CD4-positive, CD25-positive, alpha-beta regulatory T cell (primary cell): ENCODE measurements at places on chromosomes 2 and 18. TPM values are rescaled to one million over a fixed set of nuclear protein-coding genes. Genes with fewer than 3 reads are reported as not detected.

The RAB27B gene
- 8.5 TPM for total RNA-seq

GRCh38 chr2:19346983-19347618, 11.3 kb downstream of the OSR1 start:
- DNase-seq = no peak
- H3K4me3 ChIP-seq = peak overlapping the region; percentile 70
- no peaks in the 10 kb centered on the region for H3K36me3 ChIP-seq
- peaks cover 20% of the 10 kb centered on the region for H3K27me3 ChIP-seq

GRCh38 chr2:107595749-107596148, 230.9 kb upstream of the RGPD4 start:
- DNase-seq = no peak
- no peaks in the 10 kb centered on the region for H3K27me3 ChIP-seq
- no peak overlapping the region for H3K27ac ChIP-seq
- no peaks in the 10 kb centered on the region for H3K4me1 ChIP-seq
- H3K36me3 ChIP-seq = no peaks in the 10 kb centered on the region

The NPPC gene
- total RNA-seq = not detected

GRCh38 chr2:41937921-41938708, 109.7 kb upstream of the PKDCC start:
- no peaks in the 10 kb centered on the region for H3K36me3 ChIP-seq
- H3K27ac ChIP-seq = no peak overlapping the region
- H3K4me3 ChIP-seq = no peak overlapping the region
- no peaks in the 10 kb centered on the region for H3K27me3 ChIP-seq
- no peaks in the 10 kb centered on the region for H3K4me1 ChIP-seq

DNA sequence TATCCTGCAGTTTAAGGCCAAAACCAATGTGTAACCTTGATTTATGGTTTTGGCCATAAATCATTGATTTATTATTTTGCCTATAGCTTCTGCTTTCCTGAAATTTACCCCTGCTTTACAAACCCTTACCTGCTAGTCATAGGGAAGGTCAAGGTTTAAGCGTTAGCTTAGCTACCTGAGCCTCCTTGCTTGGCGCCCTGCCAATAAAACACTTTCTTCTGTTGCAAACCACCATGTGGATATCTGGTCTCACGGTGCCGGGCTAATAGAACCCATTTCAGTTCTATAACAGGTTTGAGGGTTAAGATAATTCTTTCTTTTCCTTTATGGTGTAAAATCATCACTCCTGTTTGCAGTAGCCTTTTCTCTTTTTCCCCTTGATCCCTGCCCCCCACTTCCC, 72.2 kb downstream of the PDK1 start:
- peaks cover 20% of the 10 kb centered on the region for H3K36me3 ChIP-seq
- no peaks in the 10 kb centered on the region for H3K27me3 ChIP-seq
- DNase-seq = no peak
- no peak overlapping the region for H3K27ac ChIP-seq
- H3K4me3 ChIP-seq = no peak overlapping the region

DNA sequence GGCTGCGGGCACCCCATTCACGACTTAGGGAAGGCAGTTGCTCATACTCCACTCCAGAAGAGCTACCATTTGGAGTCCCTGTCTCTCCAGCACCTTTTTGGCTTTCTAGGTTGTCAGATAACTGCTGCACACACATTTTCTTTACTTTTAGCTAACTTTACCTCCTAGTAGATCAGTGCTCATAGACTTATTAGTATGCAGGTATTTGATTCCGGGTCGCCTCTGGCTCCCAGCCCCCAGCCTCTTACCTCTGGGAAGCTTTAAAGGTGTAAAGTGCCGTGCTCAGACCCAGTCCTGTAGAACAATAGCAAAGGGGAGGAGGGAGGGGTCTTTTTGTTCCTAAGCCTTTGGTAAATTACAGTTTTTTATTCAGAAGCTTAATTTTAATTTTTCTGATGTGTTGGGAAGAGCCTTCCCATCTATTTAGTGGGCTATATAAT, 102.9 kb downstream of the SPTBN1 start:
- H3K4me1 ChIP-seq = peaks cover 42% of the 10 kb centered on the region
- no peak for DNase-seq
- H3K4me3 ChIP-seq = peak overlapping the region; percentile 98
- H3K27me3 ChIP-seq = no peaks in the 10 kb centered on the region
- H3K27ac ChIP-seq = peak overlapping the region; percentile 87

DNA sequence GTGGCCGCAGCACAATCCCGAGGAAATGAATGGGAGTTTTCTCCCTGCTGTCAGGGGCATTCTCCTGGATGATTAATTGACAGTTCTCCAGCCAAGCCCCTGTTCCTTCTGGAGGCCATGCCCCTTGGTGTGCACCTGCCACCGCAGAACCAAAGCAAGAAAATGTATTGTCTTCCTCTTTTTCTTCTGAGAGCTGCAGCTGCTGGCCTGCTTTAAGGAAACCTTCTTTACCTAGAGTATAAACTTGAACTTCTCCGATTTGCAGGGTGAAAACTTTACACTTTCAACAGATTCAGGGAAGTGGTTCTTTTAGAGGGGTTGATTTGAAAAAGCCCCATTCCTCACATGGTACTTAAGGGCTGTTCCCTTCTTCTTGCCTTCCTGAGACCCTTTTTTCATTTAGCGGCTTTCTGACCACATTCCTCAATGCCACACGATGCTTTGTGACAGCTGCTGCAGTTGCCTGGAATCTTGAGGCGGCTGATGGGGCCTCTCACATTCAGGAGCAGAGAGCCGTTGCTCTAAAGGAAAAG, 402.8 kb downstream of the TXNL1 start:
- no peak overlapping the region for H3K27ac ChIP-seq
- no peak overlapping the region for H3K4me3 ChIP-seq
- no peaks in the 10 kb centered on the region for H3K27me3 ChIP-seq
- H3K36me3 ChIP-seq = no peaks in the 10 kb centered on the region

DNA sequence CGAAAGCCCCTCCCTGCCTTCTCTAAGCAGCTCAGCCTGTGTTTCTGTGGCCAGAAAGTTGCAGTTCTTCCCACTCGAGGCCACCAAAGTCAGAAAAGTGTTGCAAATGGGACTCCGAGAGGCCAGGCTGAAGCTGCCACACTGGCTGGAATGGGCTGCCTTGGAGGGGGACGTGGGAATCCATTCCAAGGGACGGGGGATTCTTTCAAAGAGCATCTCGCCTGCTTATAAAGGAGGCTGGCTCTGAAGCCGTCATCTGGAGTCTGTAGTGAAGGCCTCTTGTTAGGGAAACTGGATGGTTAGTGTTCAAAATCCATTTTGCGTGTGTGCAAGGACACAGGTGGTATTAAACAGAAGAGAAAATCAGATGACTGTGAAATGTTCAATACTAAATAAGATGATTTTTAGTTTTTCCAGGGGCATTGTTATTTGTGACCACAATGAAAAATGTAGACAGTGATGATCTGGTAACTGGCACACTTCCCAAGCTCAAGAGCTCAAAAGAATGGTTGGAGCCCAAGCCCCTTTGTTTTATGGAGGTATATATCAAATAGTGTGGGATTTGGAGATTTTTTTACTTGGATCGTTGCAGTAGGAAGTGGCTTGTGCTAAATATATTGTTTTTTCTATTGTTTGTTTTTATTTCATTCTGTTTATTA, 782 bp downstream of the FAM228B start:
- no peaks in the 10 kb centered on the region for H3K27me3 ChIP-seq
- DNase-seq = no peak
- H3K4me3 ChIP-seq = peak overlapping the region; percentile 68
- H3K4me1 ChIP-seq = peaks cover 6% of the 10 kb centered on the region

DNA sequence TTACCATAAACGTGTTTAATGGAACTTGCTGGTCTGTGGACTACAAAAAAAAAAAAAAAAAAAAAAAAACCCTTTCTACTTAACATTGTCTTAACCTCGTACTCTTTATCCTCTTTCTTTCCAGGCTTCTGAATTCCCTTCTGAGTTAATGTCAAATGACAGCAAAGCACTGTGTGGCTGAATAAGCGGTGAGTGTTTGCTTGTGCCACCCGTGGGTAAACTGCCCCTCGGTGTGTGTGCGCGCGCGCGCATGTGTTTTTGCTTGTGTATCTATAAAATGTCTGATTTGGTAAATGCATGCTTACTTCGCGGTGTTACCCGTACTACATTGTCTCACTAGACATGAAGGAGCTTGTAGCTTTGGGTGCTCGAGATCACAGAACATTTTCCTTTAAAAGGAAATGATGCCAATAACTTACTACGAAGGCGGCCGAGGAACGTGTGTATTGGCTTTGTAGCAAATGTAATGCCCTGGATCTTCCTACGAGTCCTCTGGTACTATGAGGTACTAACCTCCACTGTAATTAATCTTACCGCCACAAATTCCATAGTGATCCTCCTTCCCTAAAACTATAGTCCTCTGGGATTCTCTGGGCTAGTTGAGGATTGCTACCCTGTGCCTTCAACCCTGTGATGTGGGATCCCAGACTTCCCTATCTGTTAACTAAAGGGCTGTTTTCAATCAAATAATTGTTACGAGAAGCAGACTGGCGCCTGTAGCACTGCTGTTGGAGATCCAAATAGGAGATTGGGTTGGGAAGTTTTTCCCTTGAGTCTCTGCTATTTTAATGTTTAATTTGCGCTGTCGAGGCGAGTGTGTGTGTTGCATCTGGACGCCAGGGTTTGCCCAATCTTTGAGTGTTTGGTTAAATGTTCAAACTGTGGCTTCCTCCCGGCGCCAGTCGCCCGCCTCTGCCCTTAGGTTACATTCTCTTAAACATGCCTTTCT, 1.1 kb downstream of the ID2 start:
- peak overlapping the region; percentile 95 for H3K4me3 ChIP-seq
- no peak overlapping the region for H3K27ac ChIP-seq
- H3K4me1 ChIP-seq = peaks cover 59% of the 10 kb centered on the region
- H3K36me3 ChIP-seq = no peaks in the 10 kb centered on the region

The FBLN7 gene
- total RNA-seq = 19.3 TPM

The HOXD12 gene
- total RNA-seq = not detected

DNA sequence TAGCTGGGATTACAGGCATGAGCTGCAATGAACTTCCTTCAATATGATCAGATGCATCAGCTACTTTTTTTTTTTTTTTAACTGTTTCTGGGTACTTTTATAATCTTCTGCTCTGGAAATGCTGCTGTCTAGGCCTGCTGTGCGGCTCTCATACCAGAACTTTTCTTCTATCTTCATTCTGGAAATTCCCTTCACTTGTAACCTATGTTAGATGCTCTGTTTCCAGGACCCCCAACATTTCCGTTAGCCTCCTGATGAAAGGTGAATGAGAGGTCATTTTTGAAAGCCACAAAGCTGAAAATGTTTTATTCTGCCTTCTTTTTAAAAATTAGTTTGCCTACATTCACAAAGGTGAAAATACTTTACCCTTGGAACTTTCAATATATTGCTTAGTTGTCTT, 8.6 kb downstream of the AGFG1 start:
- H3K4me1 ChIP-seq = peaks cover 44% of the 10 kb centered on the region
- H3K27ac ChIP-seq = peak overlapping the region; percentile 41
- no peaks in the 10 kb centered on the region for H3K27me3 ChIP-seq
- no peaks in the 10 kb centered on the region for H3K36me3 ChIP-seq

- no peak overlapping the region for H3K27ac ChIP-seq
- no peaks in the 10 kb centered on the region for H3K36me3 ChIP-seq
- no peak for DNase-seq
- no peaks in the 10 kb centered on the region for H3K4me1 ChIP-seq
Measured at GRCh38 chr2:30584116-30584515, 137.1 kb downstream of the LCLAT1 start.

- H3K4me1 ChIP-seq = peaks cover 1% of the 10 kb centered on the region
- H3K27ac ChIP-seq = no peak overlapping the region
- no peak overlapping the region for H3K4me3 ChIP-seq
- DNase-seq = no peak
- no peaks in the 10 kb centered on the region for H3K36me3 ChIP-seq
Measured at GRCh38 chr2:219272356-219272755, 6.8 kb upstream of the DNAJB2 start.

The APCDD1 gene
- not detected for total RNA-seq

- no peak for DNase-seq
- no peaks in the 10 kb centered on the region for H3K36me3 ChIP-seq
- no peak overlapping the region for H3K27ac ChIP-seq
- H3K27me3 ChIP-seq = no peaks in the 10 kb centered on the region
Measured at GRCh38 chr2:109707281-109708147, 86.6 kb upstream of the RGPD5 start.

The HOXD9 gene
- total RNA-seq = not detected

DNA sequence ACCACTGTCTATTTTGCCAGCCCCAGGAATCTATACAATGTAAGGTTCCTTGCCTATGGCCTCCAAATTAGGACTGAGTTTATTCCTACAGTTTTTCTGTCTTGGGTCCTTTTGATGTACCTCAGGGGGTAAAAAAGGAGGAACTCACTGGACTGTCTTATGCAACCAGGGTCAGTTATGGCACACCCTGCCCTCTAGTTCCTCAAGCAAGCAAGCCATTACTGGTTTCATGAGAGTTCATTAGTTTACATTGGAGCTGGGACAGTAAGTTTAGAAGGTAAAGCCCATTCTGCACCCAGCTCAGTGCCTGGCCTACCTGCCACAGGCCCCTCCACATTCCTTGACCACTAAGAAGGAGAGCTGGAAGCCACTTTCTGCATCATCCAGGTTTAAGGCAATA, 68.7 kb upstream of the WIPF1 start:
- no peak overlapping the region for H3K4me3 ChIP-seq
- no peaks in the 10 kb centered on the region for H3K36me3 ChIP-seq
- H3K4me1 ChIP-seq = no peaks in the 10 kb centered on the region
- no peaks in the 10 kb centered on the region for H3K27me3 ChIP-seq

DNA sequence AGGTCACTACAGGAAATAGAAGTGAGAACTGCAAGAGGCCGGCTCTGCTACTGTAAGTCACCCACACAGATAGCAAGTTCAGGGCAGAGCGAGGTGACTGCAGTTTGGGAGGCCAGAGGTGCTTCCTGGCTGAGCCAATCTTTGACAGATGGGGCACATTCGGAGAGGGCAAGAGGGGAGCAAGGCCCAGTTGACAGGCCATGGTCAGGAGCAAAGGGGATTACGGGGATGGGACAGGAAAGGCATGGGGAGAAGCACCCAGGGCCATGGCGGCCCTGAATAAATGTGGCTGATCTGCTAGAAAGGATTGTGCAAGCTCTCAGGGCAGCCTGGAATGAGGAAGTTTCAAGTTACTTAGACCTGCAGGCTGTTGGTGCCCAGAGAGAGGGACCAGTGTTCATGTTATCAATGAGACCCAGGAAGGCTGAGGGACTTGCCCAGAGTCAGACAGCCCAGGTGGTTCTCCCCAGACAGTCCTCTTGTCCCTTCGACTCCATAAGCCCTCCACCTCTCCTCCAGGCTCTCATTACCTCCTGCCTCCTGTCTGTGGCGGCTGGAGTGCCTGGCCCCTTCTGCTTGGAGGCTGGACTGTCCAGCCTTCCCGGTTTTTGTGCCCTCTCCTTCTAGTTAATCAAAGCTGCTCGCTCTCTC, 123.3 kb downstream of the CTIF start:
- DNase-seq = no peak
- no peaks in the 10 kb centered on the region for H3K27me3 ChIP-seq
- H3K4me1 ChIP-seq = no peaks in the 10 kb centered on the region
- no peaks in the 10 kb centered on the region for H3K36me3 ChIP-seq
- no peak overlapping the region for H3K27ac ChIP-seq
- H3K4me3 ChIP-seq = no peak overlapping the region

The ALLC gene
- not detected for total RNA-seq

The TSGA10 gene
- total RNA-seq = 7.7 TPM

- H3K4me3 ChIP-seq = peak overlapping the region; percentile 43
- H3K4me1 ChIP-seq = peaks cover 4% of the 10 kb centered on the region
- H3K36me3 ChIP-seq = no peaks in the 10 kb centered on the region
Measured at GRCh38 chr2:25711675-25712354, 38.4 kb upstream of the DTNB start.
